ENCODE measurements at places on chromosomes 12 and 14. TPM values are rescaled to one million over a fixed set of nuclear protein-coding genes. Genes with fewer than 3 reads are reported as not detected.

- DNase-seq = peak; percentile 77
Observed at GRCh38 chr12:53221203-53222080, 10.6 kb downstream of the RARG start.

- no peak for DNase-seq
Observed at GRCh38 chr14:57816568-57817284, 49.2 kb downstream of the SLC35F4 start.

DNA sequence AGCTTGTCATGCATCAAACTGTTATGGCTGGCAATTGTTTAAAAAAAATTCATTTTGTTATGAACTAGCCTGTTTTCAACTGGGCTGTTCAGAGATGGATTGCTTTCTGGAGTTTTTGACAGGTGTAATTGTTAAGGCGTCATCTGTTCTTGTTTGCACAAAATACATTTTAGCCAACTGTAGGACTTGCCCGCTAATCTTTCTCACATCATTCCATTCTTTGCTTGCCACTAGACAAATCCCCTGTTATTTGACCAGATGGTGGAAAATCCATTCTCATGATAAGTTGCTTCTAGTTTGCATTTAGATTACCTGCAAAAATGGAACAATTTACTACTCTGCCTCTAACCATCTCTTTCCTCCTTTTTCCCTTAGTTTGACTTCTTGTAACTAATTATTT lies 114.3 kb downstream of the NPAS3 start:
- no peak for DNase-seq

DNA sequence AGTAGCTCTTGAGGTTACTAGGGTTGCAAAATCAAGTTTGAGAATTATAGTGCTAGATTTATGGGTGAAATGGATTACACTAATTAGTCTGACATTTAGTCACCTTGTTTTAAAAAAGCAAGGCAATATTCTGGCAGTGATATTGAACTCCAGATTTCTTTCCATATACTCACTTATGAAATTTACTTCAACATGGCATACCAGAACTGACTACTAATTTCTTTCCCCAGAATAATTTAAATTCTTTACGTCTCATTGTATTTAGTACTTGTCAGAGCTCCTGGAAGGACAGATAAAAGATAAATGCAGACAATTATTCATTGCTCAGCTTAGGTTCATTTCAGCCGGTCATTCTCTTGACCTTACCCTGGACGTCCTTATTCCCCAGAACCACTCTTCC lies 24.3 kb downstream of the EMP1 start:
- no peak for DNase-seq

GRCh38 chr12:129530517-129530916 lies 373.3 kb downstream of the TMEM132D start:
- no peak for DNase-seq

Gene AJUBA
- total RNA-seq = 1.3 TPM

Gene BDKRB1
- not detected for total RNA-seq

Gene C12orf43
- total RNA-seq = 16.1 TPM
